ENCODE measurements at places on chromosomes 6 and 20. TPM values are rescaled to one million over a fixed set of nuclear protein-coding genes. Genes with fewer than 3 reads are reported as not detected.

GRCh38 chr20:671252-672030, 4.2 kb downstream of the SCRT2 start:
- no peak for DNase-seq

DNA sequence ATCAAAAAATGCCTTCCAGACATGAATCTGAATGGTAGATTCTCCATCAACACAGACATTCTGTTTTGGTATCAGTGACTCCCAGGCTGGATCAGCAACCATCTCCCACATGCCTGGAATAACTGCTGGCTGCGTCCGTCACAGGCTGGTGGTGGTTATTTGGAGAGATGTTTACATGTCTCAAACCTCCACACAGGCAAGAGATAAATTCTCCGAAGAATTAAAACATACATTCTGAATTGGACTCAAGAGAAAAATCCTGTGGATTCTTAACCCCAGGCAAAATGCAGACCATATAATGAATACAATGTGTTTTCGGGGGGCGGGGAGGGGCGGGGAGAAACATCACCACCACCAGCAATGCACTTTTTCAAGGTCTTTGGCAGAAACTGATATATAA, 108.2 kb downstream of the THBS2 start:
- no peak for DNase-seq

The PSMB8 gene
- total RNA-seq: 327 TPM

DNA sequence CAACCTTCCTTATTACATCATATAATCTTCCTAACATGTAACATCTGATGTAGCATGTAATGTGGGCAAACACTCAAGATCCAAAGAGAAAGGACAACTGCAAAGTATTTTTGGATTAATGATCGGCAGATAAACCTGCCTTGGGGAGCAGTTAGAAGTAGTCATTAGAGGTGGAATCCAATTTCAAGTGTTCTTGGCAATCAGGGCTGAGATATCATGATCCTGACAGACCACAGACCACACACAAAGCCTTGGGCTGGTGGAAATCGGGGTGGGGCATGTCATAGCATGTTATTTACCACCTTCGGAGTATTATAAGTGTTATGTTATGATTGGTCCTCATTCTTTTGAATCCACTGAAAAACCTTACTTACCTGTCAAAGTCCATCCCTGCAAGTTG, 16.3 kb downstream of the NCOA5 start:
- DNase-seq: no peak

- DNase-seq: no peak
Observed at GRCh38 chr20:55437798-55438415, 567.4 kb downstream of the CBLN4 start.

DNA sequence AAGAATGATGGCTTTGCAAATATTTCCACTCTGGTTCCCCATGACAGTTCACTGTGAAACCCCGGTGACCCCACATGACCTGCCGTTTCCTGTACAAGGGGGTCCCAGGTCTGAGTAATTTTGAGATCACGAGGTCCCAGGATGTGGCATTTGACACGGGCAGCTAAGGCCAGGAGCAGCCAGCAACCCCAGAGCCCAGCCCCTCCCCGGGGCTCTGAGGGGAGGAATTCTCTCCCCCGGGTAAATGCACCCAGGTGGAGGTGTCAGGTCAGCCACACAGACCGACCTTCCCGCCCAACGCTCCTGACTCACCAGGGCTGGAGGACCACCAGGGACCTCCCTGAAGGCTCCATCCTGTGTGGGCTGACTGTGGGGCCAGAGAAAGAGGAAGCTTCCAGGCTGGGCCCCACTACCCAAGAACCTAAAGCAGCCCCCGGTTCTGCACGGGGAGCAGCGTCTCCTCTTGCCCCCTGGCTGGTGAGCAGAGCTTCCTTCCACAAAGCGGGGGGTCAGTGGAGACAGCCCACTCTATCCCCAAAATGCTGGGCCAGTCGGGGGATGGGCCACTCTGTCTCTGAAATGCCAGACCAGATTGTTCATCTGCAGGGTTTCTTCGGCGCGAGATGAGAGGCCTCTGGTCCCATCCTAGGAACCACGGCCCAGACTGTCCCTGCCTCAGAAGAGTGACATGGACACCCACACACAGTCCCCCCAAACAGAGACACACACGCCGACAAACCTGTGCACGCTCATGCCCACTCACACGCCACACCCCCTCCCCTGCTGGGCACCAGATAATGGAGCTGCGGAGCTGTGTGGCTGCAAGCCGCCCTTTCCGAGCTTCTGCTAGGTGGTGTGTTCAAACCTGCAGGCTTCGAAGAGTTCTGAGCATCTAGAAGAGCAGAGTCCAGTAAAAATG, 23.4 kb upstream of the SLCO4A1 start:
- peak; percentile 73 for DNase-seq

The B4GALT5 gene
- total RNA-seq: 13.5 TPM

DNA sequence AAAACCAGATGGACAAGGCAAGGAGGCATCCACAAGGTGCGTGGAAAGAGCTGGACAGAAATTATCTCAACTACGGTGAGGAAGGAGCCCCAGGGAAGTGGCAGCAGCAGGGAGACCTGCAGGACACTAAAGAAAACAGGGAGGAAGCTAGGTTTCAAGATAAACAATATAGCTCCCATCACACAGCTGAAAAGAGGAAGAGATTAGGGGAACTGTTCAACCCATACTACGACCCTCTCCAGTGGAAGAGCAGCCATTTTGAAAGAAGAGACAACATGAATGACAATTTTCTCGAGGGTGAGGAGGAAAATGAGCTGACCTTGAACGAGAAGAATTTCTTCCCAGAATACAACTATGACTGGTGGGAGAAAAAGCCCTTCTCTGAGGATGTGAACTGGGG, 26.8 kb downstream of the TRMT6 start:
- DNase-seq: no peak

- DNase-seq: no peak
Observed at GRCh38 chr20:44196271-44196670, 9.3 kb upstream of the JPH2 start.

The OR2W1 gene
- not detected for total RNA-seq

The ELOVL4 gene
- 0.79 TPM for total RNA-seq

The C20orf204 gene
- 9.8 TPM for total RNA-seq

The KCNK16 gene
- not detected for total RNA-seq

The GRM1 gene
- total RNA-seq: not detected

The DAAM2 gene
- not detected for total RNA-seq

The BPIFB4 gene
- not detected for total RNA-seq

The ULBP1 gene
- 0.91 TPM for total RNA-seq

- no peak for DNase-seq
Observed at GRCh38 chr6:53556986-53557715, 12.2 kb upstream of the GCLC start.

The HLA-DRB1 gene
- total RNA-seq: 12.1 TPM

The CALHM4 gene
- not detected for total RNA-seq

GRCh38 chr6:24640166-24640565, 5.8 kb downstream of the KIAA0319 start:
- no peak for DNase-seq

GRCh38 chr20:13183005-13183404, 38.1 kb upstream of the ISM1 start:
- no peak for DNase-seq

The TEAD3 gene
- 0.43 TPM for total RNA-seq

DNA sequence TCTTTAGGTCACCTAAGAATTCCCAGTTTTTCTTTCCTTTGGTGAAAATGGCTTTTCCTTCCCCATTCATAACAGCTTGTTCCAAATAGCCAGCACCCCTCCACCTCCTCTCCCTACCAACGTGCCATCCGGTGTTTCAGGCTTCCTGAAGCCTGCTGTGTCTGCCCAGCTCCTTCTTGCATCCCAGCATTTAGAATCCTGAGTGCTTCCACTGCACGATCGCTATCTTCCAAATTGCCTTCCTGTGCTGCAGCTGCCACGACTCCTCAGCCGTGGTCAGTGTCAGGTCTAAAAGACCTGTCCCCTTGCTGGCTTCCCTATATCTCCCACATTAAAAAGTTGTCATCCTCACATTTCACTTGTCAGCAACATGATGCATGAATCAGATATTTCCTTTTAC, 550.3 kb upstream of the JARID2 start:
- no peak for DNase-seq

- DNase-seq: peak; percentile 81
Observed at GRCh38 chr6:36340618-36341454, 4.1 kb upstream of the BNIP5 start.

The GPR6 gene
- not detected for total RNA-seq

Data from activated naive CD8-positive, alpha-beta T cell treated with anti-CD3 and anti-CD28 coated beads, Interleukin-2, amount 10 ng/mL, durations not matched to agents 7 days and 5 days (primary cell).